ENCODE measurements at places on chromosomes 1 and 21. TPM values are rescaled to one million over a fixed set of nuclear protein-coding genes. Genes with fewer than 3 reads are reported as not detected.

GRCh38 chr1:54542120-54542961, 5.7 kb upstream of the ACOT11 start:
- DNase-seq = peak; percentile 89

DNA sequence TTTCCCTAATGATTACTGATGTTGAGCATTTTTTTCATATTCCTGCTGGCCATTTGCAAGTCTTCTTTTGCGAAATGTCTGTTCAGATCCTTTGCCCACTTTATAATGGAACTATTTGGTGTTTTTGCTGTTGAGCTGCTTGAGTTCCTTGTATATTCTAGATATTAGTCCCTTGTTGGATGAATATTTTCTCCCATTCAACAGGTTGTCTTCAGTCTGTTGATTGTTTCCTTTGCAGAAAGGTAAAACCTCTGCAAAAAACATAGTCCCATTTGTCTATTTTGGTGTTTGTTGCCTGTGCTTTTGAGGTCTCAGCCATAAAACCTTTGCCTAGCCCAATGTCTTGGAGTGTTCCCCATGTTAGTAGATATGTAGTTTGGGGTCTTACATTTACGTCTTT, 78.0 kb upstream of the GUCA2B start:
- no peak for DNase-seq

The CYB561D1 gene
- total RNA-seq = 13.1 TPM

The LCE6A gene
- total RNA-seq = not detected

DNA sequence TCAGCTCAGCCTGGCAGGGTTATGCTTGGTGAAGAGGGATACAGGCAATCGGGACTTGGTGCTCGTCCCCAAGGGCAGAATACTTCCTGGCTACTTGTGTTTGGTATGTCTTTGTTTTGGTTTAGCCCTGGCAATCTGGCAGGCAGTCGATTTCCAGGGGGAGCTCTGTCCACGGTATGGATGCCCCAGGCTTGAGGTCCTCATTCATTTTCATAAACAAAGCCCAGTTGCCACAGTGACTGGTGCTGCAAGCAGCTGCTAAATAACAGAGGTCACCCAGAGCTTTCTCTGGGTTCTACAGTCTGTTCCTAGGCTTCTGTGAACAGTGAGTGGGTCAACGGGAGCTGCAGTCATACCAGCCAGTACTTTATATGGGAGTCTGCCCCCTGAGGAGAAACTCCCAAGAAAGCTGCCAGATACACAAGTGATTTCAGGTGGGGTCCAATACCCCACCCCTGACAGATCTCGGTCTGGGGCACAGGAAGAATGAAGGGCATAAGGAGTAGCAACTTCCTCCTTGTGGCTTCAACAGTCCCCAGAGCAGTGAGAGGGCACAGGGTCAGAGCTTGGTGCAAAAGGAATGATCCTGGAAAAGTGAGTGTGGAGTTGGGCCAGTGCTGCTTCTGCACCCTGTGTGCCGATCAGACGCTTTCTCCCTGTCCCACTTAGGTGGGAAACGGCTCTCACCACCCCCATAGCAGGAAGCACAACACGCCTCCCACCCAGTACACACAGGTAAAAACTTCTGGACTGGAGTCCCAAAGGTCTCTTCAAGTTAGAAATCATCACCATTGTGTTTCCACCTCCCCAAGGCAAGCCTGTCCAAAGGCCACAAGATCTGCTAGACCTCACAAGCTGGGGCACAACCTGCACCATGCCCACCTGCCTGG, 55.5 kb downstream of the TGFBR3 start:
- no peak for DNase-seq

DNA sequence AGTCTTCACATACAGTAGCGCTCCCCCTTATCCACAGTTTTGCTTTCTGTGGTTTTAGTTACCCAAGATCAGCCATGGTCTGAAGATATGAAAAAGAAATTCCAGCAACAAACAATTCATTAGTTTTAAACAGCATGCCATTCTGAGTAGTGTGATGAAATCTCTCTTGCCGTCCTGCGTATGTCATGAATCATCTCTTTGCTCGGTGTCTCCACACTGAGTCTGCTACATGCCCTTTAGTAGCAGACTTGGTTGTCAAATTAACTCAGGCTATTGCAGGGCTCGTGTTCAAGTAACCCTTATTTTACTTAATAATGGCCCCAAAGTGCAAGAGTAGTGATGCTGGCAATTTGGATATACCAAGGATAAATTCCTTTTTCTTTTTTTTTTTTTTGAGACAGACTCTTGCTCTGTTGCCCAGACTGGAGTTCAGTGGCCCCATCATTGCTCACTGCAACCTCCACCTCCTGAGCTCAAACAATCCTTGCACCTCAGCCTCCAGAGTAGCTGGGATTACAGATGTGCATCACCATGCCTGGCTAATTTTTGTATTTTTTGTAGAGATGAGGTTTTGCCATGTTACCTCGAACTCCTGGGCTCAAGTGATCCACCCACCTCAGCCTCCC, 22.6 kb downstream of the PHACTR4 start:
- DNase-seq = no peak

- DNase-seq = no peak
Measured at GRCh38 chr1:201917362-201918033, 28.8 kb downstream of the SHISA4 start.

DNA sequence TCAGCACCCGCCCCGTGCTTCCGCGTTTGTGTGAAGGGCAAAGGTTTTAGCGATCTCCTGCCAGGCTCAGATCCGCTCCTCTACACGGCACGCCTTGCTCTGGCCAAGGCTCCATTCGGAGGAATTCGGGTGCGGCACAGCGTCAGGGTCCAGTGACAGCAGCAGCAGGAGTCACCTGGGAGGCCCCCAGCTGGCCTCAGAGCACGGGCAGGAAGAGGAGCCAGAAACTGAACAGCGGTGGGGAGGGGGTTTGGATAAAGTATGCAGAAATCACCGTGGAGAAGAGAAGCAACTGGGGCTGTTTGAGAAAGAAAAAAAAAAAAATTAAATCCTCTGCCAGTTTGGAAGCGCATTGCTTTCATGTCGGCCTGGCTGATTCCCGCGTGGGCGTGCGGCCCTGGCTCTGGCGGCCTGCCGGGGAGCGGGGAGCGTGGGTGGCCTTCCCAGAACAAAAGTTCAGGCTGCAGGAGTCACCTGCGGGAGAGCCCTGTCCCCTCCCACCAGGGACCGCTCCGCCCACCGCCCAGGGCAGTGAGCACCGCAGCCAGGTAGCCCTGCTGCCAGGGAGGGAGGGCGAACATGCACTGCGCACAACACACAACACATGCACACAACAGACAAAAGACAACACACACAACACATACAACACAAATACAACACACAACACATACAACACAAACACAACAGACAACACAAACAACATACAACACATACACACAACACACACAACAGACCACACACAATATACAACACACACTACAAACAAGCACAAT, 107.6 kb downstream of the ETS2 start:
- no peak for DNase-seq

DNA sequence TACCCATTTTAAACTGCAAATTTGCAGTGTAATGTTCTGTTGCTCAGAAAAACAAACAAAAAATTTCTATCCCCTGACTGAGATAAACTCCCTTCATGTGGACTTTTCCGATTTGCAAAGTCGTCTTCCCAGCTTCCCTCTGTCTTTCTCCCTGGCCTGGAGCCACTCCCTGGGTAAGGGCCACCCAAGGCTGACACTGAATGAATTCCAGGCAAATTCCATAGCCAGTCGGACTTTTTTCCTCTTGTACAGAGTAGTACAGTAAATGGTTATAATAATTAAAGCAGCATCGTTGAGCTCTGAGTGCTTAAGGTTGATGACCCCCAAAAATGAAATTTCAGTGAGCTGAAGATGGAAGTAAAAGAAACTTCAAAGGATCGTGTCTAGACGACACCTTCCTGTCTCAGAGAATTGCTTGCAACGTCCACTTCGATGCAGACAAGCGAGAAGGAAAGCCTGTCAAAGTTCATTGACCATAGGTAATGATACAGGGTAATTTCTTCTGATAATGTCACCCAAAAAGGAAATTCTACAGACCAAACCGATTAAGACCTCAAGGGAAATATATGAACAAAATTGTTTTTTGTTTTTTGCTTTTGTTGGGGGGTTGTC, 33.6 kb upstream of the LHX8 start:
- no peak for DNase-seq

DNA sequence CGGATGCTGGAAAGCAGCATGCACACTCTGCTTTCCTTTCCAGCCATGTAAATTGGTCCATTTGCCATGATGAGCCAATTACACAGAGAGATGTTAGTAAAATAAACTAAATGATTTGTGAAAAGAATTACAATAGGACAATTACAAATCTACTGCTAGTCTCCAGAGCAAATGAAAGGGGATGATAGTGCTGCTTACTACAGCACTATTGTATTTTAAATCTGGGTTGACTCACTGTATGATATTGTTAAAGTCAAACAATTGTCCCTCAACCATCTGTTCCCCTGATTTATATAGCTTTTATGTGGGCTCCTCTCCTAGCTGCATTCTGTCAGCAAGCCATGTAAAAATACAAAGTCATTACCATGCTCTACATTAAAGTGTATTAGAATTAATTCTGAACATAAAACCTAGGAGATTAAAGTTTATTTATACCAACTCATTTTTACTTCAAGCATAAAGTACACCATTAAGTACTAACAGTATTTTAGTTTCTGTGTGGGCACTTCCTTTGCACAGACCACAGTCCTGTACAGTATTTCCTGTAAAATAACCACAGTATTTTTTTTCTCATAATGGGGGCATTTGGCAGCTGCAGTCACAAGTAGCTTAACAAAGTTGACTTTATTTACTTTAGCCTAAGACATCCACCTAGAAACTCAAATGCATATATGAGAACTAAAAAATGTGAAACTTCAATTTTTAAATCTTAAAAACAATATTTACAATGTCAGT, 135.8 kb downstream of the VAV3 start:
- DNase-seq = no peak

DNA sequence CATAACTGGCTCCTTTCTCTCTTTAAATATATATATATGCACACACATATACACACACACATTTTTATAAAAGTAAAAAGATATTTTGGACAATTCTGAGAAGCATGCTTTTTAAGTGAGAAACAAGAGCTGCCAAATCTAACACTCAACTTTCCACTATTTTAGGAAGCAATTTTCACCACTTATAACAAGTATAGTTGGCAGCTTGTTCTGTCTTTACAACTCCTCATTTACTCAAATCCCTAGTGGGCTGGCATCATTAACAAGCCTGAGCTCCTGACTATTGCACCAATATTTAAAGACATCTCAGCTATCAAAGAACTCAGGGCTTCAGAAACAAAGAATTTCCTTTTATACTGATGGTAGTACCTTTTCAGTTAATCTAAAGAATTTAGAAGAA, 76.6 kb downstream of the RAB3GAP2 start:
- no peak for DNase-seq

DNA sequence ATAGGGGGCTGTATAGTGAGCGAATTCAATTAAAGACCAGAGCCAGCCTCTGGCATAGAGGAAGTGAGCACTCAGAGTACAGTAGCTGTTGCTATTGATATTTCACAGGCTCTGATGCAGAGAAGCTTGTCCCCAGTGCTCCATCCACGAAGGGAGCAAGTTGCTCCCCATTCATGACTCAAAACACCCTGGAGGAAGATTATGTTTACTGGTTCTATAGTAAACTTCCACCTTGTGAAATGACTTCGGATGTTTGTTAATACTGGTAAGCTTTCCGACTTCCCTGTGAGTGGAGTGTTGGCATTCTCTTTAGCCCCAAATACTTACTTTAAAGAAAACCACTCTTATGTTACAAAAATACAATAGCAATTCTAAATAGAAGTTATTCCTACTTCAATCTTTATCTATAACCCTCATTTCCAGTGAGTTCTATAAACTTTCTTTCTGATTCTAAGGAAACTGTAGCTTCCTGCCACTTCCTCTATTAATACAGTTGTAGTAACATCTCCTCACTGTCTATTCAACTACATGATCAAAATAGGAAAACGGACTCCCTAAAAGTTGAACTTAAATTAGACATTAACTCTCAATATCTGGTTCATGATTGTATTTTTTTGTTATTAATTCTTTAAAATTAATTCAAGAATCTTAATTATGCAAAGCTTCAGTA, 46.4 kb downstream of the ZNF281 start:
- no peak for DNase-seq

GRCh38 chr1:162571696-162572095, 10.2 kb downstream of the UAP1 start:
- no peak for DNase-seq

The KLHDC7A gene
- total RNA-seq = not detected

GRCh38 chr1:95171270-95172245, 54.4 kb downstream of the TLCD4 start:
- no peak for DNase-seq

The DENND2D gene
- total RNA-seq = 175 TPM

The OR2T29 gene
- total RNA-seq = not detected

DNA sequence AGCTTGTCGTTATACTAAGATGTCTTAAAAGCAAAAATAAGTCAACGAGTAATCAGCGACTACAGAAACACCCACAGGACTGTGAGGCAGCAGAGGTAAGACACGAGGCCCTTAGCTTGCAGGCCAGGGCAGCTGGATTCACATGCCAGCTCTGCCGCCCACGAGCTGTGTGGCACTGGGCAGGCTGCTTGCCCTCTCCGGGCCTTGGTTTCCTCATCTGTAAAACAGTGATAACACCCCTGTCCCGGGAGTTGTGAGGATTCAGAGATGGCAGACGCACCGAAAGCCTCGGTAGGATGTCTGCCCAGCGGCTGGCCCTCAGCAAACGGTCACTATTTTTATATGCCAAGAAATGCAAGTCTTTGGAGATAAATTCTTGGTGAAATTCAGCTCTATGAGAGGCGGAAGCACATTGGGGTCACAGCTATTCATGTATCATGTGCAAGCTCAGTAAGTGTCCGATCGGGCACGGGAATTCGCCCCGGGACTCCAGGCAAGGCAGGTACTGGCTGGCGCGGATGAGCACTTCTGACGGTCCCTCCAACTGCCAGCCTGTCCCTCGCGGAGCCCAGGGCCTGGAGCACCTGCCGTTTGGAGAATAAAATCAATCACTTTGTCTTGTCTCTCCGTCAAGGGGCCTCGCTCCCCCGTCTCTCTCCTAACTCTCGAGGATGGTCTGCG, 1.1 kb downstream of the C2CD2 start:
- DNase-seq = no peak

The DDR2 gene
- total RNA-seq = 0.45 TPM

- no peak for DNase-seq
Measured at GRCh38 chr1:229340496-229340895, 2.4 kb downstream of the CCSAP start.

- DNase-seq = peak; percentile 71
Measured at GRCh38 chr1:161131523-161132409, 701 bp downstream of the DEDD start.

DNA sequence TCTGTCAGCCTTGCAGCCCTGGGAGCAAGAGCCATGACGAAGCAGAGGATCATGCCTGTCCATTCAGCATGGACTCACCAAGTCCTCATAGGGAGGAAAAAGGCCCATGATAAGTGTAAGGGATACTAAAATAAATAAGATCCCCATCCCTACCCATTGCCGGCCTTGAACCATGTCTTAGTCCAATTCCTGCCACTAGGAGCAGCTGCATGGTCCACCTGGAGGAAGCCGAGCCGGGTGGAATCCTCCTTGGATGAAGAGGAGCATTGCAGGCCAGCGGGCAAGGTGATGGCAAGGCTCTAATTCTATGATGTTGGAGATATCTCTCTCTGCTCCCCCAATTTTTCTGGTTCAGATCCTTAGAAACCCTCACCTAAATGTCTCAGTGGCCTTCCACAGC, 38.7 kb upstream of the SYT6 start:
- DNase-seq = no peak

Data from activated CD4-positive, alpha-beta T cell treated with anti-CD3 and anti-CD28 coated beads, Interleukin-2, amount 10 ng/mL, durations not matched to agents 24 days and 14 days (primary cell).